ENCODE measurements at places on chromosomes 5 and 9.

GRCh38 chr9:115195912-115196311, 78.0 kb upstream of the TNC start:
- no peak for DNase-seq

DNA sequence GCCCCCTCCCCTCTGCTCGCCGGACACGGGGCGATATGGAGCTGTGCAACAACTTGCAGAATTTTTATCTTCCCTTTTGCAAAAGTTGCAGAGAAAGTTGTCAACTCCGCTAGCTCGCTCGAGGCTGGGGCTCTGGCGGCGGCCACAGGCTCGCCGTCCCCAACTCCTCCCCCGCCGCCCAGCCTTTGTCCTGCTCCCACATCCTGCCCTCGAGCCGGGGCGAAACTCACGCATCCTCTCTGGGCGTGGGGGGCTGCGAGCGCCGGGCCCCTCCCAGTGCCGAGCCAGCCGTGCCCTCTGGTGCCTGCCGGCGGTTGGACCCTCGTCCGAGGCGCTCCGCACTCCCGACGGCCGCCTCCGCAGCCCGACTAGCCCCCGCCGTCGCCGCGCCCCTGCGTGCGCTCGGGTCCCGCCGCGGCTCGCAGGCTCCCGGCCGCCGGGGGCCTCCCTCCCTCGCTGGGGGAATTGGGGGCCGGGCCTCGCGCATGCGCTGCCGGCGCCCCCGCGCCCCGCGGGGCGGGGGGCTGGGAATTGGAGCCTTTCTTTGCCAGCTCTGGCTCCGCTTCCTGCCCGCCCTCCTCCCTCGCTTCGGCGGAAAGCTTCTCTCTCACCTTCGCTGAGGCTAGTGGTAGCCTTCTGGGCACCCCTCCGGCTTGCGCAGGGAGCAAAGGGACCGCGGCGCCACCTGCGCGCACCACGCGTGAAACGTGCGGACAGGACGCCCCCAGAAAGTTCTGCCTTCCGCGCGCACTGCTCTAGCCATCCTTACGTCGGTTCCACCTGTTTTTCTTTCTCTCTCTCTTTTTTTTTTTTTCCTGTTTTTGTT, at the start of gene CCNJL:
CCNJL (minus strand) TSS at position 431 of the 826 bp plus-strand sequence. CDS start 641 bp downstream, outside the sequence.
- DNase-seq, result no peak

DNA sequence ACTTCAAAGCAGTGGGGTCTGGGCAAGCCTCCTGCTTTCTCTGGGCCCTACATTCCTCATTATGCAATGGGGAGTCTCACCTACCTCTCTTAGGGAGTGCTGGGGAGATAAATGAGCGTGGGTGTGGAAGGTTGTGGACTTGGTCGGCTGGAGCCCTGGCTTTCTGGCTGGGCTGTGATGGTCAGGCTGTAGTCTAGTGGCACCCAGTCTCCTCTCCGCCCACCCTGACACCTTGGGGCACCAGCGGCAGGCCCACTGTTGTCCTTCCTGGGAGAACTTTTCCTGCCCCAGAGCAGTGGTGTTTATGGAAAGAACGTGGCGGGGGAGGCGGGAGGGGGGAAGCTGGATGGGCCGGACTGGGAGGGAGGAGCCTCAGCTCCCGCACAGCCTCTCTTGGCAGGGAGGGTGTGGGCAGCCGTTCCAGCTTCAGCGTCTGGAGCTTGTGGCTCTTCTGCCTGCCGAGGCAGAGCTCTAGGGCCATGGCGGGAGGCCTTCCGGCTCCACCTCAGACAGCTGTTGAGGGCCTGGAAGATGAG, 4.1 kb downstream of the PTGS1 start:
- no peak for DNase-seq

- DNase-seq, result no peak
Measured at GRCh38 chr9:20692554-20692953, 8.5 kb downstream of the FOCAD start.

DNA sequence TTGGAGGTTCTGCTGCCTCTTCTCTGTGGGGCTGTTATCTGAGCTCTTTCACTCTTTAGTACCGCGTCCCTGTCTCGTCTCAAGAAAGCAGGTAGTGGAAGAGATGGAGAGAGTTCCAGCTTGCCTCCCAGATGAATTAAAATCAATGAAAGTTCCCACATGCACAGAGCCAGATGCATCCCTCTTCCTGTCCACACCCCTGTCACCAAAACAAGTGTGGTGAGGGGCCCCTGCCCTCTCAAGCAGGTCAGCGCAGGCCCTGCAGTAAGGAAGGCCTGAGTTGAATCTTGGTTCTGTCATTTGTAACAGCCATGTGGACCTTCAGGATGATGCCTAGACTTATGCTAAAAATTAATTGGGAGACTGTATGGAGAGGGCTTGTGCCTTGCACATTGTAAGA, 26.9 kb downstream of the GALNT10 start:
- no peak for DNase-seq

DNA sequence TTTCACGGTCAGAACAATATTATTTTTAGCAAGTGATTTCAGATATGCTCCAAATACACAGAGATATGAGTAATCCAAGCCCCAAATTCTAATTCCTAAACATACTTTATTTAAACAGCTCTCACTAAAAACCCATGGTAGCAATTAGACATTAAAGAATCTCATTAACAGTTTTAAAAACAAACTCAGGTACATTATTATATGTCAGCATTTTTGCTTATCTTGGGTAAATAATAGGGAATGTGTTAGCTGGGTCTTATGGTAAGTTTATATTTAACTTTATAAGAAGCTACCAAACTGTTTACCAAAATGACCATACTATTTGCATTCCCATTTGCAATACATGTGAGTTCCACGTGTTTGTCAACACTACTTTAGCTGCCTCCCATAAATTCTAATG, 511.1 kb downstream of the HTR1A start:
- no peak for DNase-seq

Measured in stimulated activated CD4-positive, alpha-beta T cell treated with anti-CD3 and anti-CD28 coated beads, Interleukin-2, amount 100 ng/mL, for 48 hours (primary cell).